ENCODE measurements at places on chromosomes 4 and X. TPM values are rescaled to one million over a fixed set of nuclear protein-coding genes. Genes with fewer than 3 reads are reported as not detected.

Gene MAGEC3
- total RNA-seq: not detected

Gene CTAG1B
- not detected for total RNA-seq

Gene CPLX1
- total RNA-seq: 2.3 TPM

DNA sequence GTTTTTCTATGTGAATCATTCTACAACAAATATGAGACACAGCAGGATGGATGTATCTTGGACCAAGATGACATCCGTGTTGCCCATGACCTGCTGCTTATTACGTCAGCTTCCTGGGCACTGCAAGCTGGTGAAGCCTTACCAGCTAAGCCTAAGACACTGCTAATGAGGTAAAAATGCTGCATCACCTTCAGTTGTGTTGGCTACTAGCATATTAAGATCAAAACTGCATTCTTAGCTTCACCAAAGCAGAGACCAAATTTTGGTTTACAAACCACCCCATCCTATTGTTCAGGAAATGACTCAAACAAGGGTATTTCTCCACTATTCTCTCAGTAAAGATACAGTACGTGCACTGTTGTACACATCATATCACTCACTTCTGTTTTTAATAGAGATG, 50.3 kb downstream of the MAML3 start:
- no peak for DNase-seq

- DNase-seq: no peak
Measured at GRCh38 chr4:34939073-34939472, 1305.2 kb downstream of the ARAP2 start.

GRCh38 chr4:21451032-21451431, 497.5 kb downstream of the KCNIP4 start:
- DNase-seq: no peak
